ENCODE measurements at places on chromosomes 5 and 9. TPM values are rescaled to one million over a fixed set of nuclear protein-coding genes. Genes with fewer than 3 reads are reported as not detected.

The CCL27 gene
- total RNA-seq: not detected

The MLLT3 gene
- 45.0 TPM for total RNA-seq

The TRIM36 gene
- 0.22 TPM for total RNA-seq

The NR2F1-AS1 gene
- total RNA-seq: 13.8 TPM

The KIF4B gene
- total RNA-seq: not detected
